ENCODE measurements at places on chromosomes 6 and 20.

GRCh38 chr20:20831794-20832193 is 119.3 kb upstream of the RALGAPA2 start:
- DNase-seq: no peak

DNA sequence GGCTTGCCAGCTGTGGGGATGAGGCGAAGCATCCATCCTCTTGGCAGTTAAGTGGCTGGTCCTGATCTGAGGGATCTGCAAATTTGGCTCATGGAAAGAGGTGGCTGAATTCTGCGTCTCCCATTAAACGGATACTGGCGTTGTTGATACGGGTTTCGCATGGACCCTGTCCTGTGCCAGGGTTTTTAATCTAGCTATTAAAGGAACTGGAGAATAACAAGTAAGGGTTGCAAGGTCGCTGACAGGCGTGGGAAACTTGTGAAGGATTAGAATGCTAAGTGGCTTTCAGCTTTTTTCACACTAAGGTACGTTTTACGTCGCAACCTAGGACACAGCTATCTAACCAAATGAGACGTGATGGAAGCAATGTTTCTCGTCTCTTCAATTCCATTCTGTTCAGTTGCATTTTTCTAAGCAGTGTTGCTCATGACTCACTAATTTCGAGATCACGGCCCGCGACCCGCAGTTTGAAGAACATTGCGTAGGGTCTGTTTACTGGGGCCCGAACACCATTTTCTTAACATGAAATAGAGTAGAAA is 852 bp downstream of the GMNN start:
- DNase-seq: no peak

DNA sequence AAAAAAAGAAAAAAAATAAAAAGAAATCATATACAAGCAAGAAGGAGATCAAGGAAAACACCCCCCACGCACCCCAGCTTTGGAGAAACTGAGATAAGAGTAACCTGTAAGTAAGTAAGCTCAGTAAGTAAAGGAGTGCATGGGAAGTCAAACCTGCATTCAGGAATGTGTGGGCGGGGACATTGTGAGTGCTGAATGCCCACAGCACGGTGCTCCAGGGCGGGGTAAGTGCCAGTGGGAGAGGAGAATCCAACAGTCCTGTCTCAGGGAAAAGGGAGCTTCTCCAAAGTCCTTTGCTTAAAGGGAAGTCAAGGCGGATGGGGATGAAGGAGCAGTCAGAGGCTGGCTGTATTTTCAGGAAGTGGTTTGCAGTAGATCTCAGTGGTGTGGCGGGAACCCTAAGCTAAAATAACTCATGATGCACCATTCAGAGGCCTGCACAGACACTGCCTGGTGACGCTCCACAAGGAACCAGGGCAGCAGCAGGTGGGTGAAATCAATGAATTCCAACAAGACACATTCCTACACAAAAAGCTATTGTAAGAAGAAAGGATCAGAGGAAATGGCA is 368.0 kb downstream of the QKI start:
- DNase-seq: no peak

DNA sequence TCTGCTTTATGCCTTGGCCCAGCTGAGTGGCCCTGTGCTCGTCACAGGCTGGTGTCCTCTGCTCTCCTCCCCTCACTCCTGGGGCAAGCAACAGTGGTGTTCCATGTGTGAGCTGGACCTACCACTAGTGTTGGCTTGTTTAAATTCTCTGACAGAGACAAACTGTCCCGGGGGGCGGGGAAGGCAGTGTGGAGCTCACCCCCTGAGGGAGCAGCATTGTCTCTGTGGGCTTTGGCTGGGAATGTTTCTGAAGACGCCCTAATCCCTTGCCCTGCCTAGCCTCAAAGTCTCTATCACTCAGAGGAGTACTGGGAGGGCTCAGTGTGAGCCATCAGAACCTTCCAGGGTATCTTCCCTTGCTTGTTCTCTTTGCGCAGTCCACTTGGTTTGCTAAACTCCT is 5.2 kb upstream of the VEGFA start:
- DNase-seq: no peak

GRCh38 chr6:111834356-111834755 is 38.9 kb downstream of the FYN start:
- DNase-seq: no peak

DNA sequence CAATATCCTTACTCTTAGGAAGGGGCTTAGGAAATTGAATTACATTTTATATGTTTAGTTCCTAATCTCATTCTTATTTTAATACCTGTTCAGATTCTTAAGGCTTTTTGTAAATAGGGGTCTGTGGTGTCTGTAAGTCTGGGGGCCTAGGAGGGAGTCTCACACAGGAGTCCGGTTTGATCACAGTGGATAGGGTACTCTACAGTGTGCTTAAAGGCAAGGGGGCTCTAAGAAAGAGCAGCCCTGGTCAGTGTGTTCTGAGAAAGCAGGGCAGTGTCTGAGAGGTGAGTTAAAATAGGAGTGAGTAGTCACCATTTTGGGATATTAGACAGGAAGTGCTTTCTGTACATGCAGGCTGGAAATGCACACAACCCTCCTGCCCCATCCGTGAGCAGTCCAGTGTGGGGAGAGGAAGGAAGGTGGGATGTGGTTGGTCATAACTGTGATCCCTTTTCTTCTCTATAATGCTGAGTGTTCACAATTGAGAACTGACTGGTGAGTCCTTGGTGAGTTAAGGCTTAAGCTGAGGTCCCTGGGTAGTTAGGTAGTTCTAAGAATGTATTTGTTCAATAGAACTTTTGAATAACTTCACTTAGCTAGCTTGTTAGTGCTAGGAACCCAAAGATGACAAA is 50.0 kb downstream of the CDKAL1 start:
- no peak for DNase-seq

- DNase-seq: no peak
Measured at GRCh38 chr20:3933218-3933617, 44.0 kb downstream of the PANK2 start.

DNA sequence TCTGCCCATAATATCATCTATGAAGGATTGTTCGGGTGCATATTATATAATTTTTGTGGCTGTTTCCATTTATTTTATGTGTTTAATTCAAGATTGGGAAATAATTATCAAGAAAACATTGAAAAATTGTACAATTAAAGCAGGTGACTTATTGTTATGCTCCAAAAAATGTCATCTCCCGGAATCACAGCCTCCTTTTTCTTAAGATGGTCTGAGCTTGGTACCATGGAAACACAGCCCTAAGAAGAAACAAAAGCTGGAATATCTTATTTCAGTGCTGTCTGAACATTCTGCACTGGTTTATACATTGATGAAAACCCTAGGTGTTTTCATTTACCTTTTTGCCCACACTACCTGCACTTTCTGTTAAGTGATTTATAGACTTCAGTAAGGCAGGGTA is 367.2 kb downstream of the ARHGAP18 start:
- DNase-seq: no peak

DNA sequence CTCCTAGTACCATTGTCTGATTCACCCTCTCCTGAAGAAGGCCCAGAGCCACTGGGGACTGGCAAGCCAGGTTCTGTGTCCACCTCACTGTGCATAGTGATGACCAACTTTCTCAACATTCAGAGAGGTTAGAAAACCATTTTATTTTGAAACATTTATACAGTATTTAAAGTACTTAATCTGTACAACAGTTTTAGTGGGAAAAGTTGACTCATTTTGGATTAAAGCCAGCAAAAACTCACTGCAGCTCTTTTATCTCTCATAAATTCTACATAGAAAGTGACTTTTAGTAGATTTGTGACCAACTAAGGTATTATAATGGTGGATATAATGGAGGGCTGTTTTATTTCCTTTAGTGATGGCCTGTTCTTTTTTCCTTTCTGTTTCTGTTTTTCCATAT is 9.7 kb downstream of the TULP4 start:
- DNase-seq: no peak

GRCh38 chr6:141688916-141689315 is 443.8 kb upstream of the GJE1 start:
- no peak for DNase-seq

DNA sequence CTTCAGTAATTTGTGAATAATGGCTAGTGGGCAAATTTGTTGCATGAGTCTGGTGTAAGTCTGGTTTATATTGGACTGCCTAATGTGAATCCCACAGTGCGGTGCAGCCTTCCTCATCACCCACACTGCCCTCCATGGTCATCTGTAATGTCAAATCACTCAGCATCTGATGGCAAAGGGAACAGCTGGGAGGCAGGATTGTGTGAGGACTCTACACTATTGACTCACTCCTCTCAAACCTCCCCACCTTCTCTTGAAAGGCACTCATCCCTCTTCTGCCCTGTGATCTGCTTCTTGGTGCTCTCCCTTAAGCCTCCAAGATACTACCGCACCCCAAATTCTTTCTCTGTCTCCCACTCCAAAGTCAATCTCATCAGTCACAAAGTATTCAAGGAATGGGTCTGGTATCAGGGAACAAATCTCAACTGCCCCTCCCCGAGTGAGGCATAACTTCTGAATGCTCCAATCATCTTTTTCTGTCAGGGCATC is 146.0 kb upstream of the BEND6 start:
- DNase-seq: no peak

GRCh38 chr20:25083141-25083772 is 1.3 kb upstream of the VSX1 start:
- no peak for DNase-seq

DNA sequence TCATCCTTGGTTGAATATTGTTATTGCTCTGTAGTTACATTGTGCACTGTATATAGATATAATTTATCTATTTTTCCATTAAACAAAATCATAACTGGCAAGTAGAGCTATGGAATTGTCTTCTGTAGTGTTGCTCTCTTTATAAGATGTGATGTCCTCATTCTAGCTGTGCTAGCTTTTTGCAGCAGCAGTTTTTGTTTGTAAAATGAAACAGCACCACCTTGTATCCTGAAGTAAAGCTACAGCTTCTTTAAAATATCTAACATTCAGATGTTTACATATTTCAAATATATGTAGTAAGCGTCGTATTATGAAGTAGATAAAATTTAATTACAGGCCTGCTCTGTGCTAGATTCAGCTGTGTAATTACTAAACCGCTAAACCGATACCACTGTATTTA is 328.8 kb upstream of the MANEA start:
- no peak for DNase-seq

All from femur (tissue), 1 donor.